ENCODE measurements at places on chromosomes 12 and 14.

DNA sequence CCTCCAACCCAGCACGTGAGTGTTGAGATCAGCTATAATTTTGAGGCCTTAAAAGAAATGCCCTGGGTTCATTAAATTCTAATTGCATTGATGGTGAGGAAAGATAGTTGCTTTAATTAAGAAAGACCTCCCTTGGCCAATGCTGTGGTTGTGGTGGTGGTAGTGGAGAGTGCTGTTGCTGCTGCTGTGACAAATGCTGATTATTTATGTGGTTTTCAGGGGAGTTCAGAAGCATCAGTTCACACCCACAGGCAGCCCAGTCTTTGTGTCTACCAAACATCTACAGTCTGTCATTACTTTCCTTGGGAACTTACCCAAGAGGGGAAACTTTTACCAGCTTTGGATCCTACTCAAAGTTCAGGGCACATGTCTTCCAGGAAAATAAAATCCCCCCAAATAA lies 178.4 kb upstream of the PARP11 start:
- H3K27ac ChIP-seq: no peak overlapping the region
- no peaks in the 10 kb centered on the region for H3K4me1 ChIP-seq
- DNase-seq: no peak
- no peaks in the 10 kb centered on the region for H3K36me3 ChIP-seq
- peaks cover 6% of the 10 kb centered on the region for H3K27me3 ChIP-seq

GRCh38 chr14:41385797-41386196 lies 220.9 kb upstream of the LRFN5 start:
- no peaks in the 10 kb centered on the region for H3K27me3 ChIP-seq
- H3K4me1 ChIP-seq: no peaks in the 10 kb centered on the region
- DNase-seq: no peak
- no peak overlapping the region for H3K27ac ChIP-seq
- no peak overlapping the region for H3K4me3 ChIP-seq

- H3K36me3 ChIP-seq: peaks cover 2% of the 10 kb centered on the region
- no peak overlapping the region for H3K4me3 ChIP-seq
Measured at GRCh38 chr12:113478351-113479011, 6.8 kb upstream of the LHX5 start.

DNA sequence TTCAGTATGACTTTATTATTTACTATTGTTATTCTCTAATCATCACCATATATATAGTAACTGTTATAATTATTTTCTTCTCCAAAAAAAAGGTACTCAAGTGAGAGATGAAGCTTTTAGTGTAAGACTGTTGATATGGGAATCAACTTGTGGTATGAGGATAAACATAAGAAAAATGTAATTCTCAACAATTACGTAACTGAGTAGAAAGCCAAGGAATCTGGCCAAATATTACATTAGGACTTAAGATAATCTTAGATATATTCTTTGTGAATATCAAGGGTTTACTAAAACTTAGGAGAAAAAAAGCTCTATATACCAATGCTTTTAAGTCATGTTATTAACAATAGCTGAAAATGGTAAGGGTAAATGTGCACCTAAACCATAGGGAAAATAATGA lies 13.3 kb downstream of the SENP1 start:
- peaks cover 25% of the 10 kb centered on the region for H3K36me3 ChIP-seq
- no peaks in the 10 kb centered on the region for H3K27me3 ChIP-seq
- peaks cover 3% of the 10 kb centered on the region for H3K4me1 ChIP-seq
- H3K27ac ChIP-seq: no peak overlapping the region

DNA sequence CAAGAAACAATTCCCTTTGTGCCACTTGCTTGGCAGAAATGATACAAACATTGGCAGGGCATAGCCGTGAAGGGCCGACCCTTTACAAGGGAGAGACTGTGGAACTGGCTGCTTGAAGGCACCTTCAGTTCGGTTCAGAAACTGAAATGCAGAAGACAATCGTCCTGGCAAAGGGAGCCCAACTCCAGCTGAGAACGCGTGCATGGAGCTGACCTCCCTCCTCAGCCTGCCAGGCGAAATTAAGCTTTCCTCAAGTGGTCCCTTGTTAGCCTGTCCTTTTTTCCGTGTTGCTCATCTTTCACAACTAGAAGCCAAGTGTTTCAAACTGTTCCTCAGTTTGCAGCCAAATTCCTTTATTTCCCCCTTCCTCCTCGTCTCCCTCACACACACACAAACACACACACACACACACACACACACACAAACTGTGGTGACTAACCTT lies 8.1 kb downstream of the LGR5 start:
- H3K27me3 ChIP-seq: peaks cover 8% of the 10 kb centered on the region
- no peaks in the 10 kb centered on the region for H3K4me1 ChIP-seq
- DNase-seq: no peak
- H3K4me3 ChIP-seq: no peak overlapping the region
- H3K36me3 ChIP-seq: no peaks in the 10 kb centered on the region

DNA sequence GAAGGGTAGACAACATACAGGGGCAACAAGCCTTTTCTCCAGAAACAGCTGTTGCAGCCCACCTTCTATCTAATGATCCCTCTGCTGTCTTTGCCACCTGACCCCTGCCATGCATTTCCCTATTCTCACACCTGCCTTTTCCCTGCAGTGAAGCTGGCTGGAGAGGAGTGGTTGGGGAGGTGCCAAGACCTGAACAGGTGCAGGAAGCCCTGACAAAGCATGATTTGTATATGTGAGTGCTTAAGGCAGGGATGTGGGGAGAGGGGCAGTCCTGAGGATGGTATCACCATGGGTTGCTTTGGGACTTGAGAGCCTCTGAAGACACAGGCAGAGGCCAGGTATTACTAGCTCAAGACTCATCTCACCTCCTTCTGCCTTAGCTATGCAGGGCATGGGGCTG lies 2.9 kb upstream of the PFDN5 start:
- H3K36me3 ChIP-seq: no peaks in the 10 kb centered on the region
- no peak for DNase-seq
- H3K27ac ChIP-seq: no peak overlapping the region
- no peak overlapping the region for H3K4me3 ChIP-seq

DNA sequence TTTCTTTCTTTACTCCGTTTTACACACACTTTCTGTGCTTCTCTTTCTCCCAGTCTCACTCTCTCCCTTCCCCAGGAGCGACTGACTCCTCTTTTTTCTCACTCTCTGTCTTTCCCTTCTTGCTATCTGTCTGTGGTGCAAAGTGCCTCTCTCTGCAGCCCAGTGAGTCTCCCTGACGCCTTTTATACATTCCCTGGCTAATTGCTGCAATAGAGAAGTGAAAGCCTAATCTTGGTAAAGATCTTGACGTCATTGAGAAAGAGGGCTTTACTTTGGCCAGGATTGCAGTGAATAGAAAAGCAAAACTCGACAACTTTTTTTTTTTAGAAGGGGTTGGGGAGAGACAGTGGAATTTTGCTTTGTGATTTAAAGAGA lies 706 bp upstream of the DIO2 start:
- H3K36me3 ChIP-seq: no peaks in the 10 kb centered on the region
- no peaks in the 10 kb centered on the region for H3K4me1 ChIP-seq
- no peak for DNase-seq
- no peaks in the 10 kb centered on the region for H3K27me3 ChIP-seq

DNA sequence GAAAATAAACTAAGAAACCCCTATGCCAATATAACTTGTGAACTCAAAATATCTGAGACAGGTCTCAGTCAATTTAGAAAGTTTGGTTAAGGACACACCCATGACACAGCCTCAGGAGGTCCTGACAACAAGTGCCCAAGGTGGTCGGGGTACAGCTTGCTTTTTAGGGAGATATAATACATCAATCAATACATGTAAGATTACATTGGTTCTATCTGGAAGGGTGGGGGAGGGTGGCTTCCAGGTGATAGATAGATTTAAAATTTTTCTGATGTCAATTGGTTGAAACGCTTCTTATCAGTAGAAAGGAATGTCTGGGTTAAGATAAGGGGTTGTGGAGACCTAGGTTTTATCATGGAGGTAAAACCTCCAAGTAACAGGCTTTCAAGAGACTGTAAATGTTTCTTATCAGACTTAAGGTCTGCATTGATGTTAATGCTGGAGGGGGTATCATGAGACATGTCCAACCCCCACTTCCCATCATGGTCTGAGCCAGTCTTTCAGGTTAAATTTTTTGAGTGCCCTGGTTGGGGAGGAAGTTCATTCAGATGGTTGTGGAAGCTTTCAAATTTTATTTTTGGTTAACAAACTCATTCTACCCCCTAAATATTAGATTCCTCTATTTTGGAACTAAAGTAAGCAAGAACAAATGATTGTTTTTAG lies 82.0 kb upstream of the RASSF8 start:
- H3K4me3 ChIP-seq: no peak overlapping the region
- peaks cover 5% of the 10 kb centered on the region for H3K27me3 ChIP-seq
- no peak overlapping the region for H3K27ac ChIP-seq
- H3K36me3 ChIP-seq: no peaks in the 10 kb centered on the region
- H3K4me1 ChIP-seq: no peaks in the 10 kb centered on the region

- no peak overlapping the region for H3K27ac ChIP-seq
- no peaks in the 10 kb centered on the region for H3K36me3 ChIP-seq
- peaks cover 9% of the 10 kb centered on the region for H3K4me1 ChIP-seq
- H3K4me3 ChIP-seq: no peak overlapping the region
- no peak for DNase-seq
Measured at GRCh38 chr12:52364061-52364460, 3.2 kb downstream of the KRT85 start.

GRCh38 chr12:75951399-75952278 lies 79.9 kb downstream of the PHLDA1 start:
- no peaks in the 10 kb centered on the region for H3K4me1 ChIP-seq
- no peak overlapping the region for H3K27ac ChIP-seq
- no peaks in the 10 kb centered on the region for H3K36me3 ChIP-seq
- DNase-seq: no peak
- no peaks in the 10 kb centered on the region for H3K27me3 ChIP-seq

DNA sequence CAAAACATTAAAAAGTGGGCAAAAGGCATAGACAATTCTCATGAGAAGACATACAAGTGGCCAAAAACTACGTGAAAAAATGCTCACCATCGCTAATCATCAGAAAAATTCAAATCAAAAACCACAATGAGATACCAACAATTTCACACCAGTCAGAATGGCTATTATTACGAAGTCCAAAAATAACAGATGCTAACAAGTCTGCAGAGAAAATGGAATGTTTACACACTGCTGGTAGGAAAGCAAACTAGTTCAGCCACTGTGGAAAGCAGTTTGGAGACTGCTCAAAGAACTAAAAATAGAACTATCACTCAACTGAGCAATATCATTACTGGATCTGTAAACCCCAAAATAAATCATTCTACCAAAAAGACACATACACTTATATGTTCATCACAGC lies 76.2 kb downstream of the PRKD1 start:
- DNase-seq: no peak
- H3K36me3 ChIP-seq: peaks cover 4% of the 10 kb centered on the region
- no peak overlapping the region for H3K4me3 ChIP-seq
- no peaks in the 10 kb centered on the region for H3K27me3 ChIP-seq

- no peak overlapping the region for H3K4me3 ChIP-seq
- DNase-seq: no peak
- H3K36me3 ChIP-seq: no peaks in the 10 kb centered on the region
- H3K27ac ChIP-seq: no peak overlapping the region
- no peaks in the 10 kb centered on the region for H3K4me1 ChIP-seq
Measured at GRCh38 chr14:41549821-41550607, 56.7 kb upstream of the LRFN5 start.

DNA sequence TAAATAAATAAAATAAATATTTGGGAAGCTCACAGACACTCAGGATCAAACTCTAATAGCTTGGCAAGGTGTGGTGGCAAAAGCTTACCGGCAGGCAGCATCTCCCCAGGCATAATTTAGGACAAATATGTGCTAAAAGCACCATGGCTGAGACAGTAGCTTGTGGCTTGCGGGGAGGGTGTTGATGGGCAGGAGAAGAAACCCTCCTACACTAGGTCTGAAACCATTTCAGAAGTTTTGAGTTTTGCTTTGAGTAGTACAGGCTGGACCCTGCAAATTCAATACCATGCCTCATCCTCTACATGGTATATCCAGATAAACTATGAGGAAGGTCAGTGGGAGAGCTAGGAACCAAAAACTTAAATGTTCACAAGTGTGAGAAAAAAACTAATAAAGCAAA lies 33.1 kb downstream of the MAP3K9 start:
- DNase-seq: no peak
- H3K4me1 ChIP-seq: peaks cover 43% of the 10 kb centered on the region
- no peak overlapping the region for H3K4me3 ChIP-seq
- H3K36me3 ChIP-seq: peaks cover 1% of the 10 kb centered on the region
- no peak overlapping the region for H3K27ac ChIP-seq
- no peaks in the 10 kb centered on the region for H3K27me3 ChIP-seq

GRCh38 chr12:1533205-1533601 lies 61.2 kb downstream of the FBXL14 start:
- no peak overlapping the region for H3K27ac ChIP-seq
- no peaks in the 10 kb centered on the region for H3K36me3 ChIP-seq
- H3K4me1 ChIP-seq: peaks cover 18% of the 10 kb centered on the region
- H3K27me3 ChIP-seq: peaks cover 23% of the 10 kb centered on the region
- H3K4me3 ChIP-seq: peak overlapping the region; percentile 76
- no peak for DNase-seq

- DNase-seq: no peak
- H3K27me3 ChIP-seq: no peaks in the 10 kb centered on the region
- H3K27ac ChIP-seq: no peak overlapping the region
- H3K4me1 ChIP-seq: peaks cover 32% of the 10 kb centered on the region
- peaks cover 8% of the 10 kb centered on the region for H3K36me3 ChIP-seq
Measured at GRCh38 chr14:71541271-71541670, 391.0 kb upstream of the RGS6 start.

DNA sequence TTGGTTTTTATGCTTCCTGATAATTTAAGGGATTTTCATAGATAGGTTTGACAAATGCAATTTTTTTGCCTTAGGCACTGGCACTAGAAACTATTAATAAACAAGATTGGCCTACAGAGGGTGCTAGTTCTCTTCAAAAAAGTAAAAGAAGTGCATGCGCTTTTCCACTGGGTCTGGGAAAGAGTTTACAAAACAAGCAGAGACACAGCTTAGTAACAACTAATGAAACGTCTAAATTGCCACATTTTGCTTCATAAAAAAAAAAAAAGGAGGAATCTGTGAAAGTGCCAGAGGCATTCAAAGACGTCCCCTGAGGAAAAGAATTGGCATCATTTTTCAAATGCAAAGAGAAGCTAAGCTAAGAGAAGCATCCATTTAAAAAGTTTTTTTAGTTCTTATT lies 58.3 kb upstream of the EEA1 start:
- DNase-seq: no peak
- peak overlapping the region; percentile 91 for H3K27ac ChIP-seq
- H3K27me3 ChIP-seq: no peaks in the 10 kb centered on the region
- peaks cover 5% of the 10 kb centered on the region for H3K36me3 ChIP-seq
- H3K4me3 ChIP-seq: peak overlapping the region; percentile 74

- H3K36me3 ChIP-seq: no peaks in the 10 kb centered on the region
- DNase-seq: peak; percentile 41
- H3K27me3 ChIP-seq: no peaks in the 10 kb centered on the region
- H3K27ac ChIP-seq: peak overlapping the region; percentile 90
- H3K4me3 ChIP-seq: peak overlapping the region; percentile 38
- peaks cover 39% of the 10 kb centered on the region for H3K4me1 ChIP-seq
Measured at GRCh38 chr14:89720741-89721729, 233.5 kb downstream of the EFCAB11 start.

GRCh38 chr12:41293011-41293410 lies 104.9 kb downstream of the PDZRN4 start:
- H3K27ac ChIP-seq: no peak overlapping the region
- DNase-seq: no peak
- H3K36me3 ChIP-seq: no peaks in the 10 kb centered on the region
- no peaks in the 10 kb centered on the region for H3K4me1 ChIP-seq
- H3K27me3 ChIP-seq: peaks cover 4% of the 10 kb centered on the region
- H3K4me3 ChIP-seq: no peak overlapping the region

GRCh38 chr12:13005649-13006048 lies 5.6 kb upstream of the HEBP1 start:
- no peak overlapping the region for H3K4me3 ChIP-seq
- no peaks in the 10 kb centered on the region for H3K36me3 ChIP-seq
- no peak overlapping the region for H3K27ac ChIP-seq
- H3K4me1 ChIP-seq: peaks cover 14% of the 10 kb centered on the region

GRCh38 chr12:25716842-25717241 lies 163.8 kb upstream of the LMNTD1 start:
- H3K4me1 ChIP-seq: peaks cover 13% of the 10 kb centered on the region
- no peak overlapping the region for H3K4me3 ChIP-seq
- no peak for DNase-seq
